ENCODE measurements at places on chromosomes 3 and 15.

- H3K4me1 ChIP-seq, result no peaks in the 10 kb centered on the region
- DNase-seq, result peak; percentile 86
- no peaks in the 10 kb centered on the region for H3K36me3 ChIP-seq
Measured at GRCh38 chr15:48250640-48251076, 44.6 kb downstream of the SLC12A1 start.

DNA sequence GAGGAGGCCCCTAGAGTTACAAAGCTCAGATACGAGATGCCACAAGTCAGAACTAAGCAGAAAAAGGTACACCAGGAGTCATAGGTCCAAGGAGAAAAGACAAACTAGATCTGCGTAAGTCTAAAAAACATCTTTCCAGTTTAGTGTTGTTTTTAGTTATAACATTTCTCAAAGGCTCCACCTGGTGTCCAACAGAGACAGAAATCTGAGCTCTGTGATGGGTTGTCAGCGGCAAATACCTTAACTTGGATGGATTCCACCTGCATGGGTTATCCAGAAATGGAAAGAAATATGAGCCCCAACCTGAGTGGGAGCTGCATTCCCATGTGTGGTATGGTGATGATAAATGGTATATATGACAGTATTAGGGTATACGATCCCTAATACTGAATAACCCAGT lies 238.6 kb upstream of the CHRM5 start:
- peak; percentile 13 for DNase-seq
- H3K27ac ChIP-seq, result no peak overlapping the region
- no peaks in the 10 kb centered on the region for H3K4me1 ChIP-seq
- no peak overlapping the region for H3K4me3 ChIP-seq
- H3K27me3 ChIP-seq, result no peaks in the 10 kb centered on the region
- peaks cover 18% of the 10 kb centered on the region for H3K36me3 ChIP-seq

DNA sequence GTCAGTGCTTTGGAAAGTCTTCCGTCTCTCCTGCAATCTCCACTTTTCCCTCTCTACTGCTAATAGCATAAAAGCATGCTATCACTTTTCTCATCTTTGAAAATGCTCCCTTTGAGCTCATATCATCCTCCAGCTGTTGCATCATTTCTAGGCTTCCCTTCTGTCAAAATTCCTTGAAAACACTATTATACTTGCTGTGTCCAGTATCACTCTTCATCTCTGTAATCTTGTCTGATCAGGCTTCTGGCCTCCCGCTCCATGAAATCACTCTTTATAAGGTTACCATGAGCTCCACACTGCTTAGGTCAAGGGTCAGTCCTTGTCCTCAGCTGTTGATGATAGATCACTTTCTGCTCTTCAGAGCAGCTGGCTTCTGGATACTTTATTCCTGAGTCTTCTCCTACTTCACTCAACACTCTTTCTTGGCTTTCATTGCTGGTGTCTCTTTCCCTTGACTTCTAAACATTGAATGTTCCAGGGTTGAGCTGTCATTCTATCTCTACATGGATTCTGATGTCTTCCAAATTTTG lies 50.9 kb upstream of the SPTSSB start:
- H3K27ac ChIP-seq, result no peak overlapping the region
- H3K4me3 ChIP-seq, result no peak overlapping the region
- no peaks in the 10 kb centered on the region for H3K27me3 ChIP-seq
- H3K36me3 ChIP-seq, result no peaks in the 10 kb centered on the region
- peak; percentile 22 for DNase-seq
- H3K4me1 ChIP-seq, result no peaks in the 10 kb centered on the region

GRCh38 chr3:127215714-127216414 lies 22.9 kb downstream of the PRR23E start:
- no peak for DNase-seq
- no peak overlapping the region for H3K27ac ChIP-seq
- H3K4me3 ChIP-seq, result no peak overlapping the region
- no peaks in the 10 kb centered on the region for H3K36me3 ChIP-seq
- H3K27me3 ChIP-seq, result peaks cover 3% of the 10 kb centered on the region

DNA sequence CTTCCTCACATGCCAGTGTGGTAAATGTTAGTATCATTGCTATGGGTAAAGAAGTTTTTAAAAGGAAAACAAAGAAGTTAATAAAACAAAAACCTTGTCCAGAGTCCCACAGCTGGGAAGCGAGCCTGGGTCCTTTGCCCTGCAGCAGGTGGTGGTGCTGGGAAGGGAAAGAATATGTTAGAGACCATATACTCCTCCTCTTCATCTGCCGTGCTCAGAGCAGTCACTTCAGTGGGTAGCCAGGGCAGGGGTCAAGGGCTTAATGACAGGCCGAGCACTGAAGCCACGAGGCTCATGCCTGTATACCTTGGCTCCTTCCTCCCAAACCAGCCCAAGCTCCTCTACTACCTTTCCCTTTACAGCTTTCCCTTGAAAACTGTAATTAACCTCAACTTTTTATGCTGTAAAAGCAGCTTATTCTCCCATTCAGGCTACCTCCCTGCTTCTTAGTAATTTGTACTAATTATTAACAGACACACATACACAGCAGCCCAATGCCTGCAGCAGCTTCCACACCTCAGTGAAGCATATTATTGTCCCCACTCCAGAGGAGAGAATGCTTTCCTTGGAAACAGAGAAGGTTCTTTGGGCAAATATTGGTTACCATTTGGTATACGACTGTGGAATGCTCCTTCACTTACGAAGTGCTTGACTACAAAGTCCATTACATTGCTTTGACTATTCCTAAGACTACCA lies 362.1 kb downstream of the EPHB1 start:
- H3K4me3 ChIP-seq, result no peak overlapping the region
- no peak for DNase-seq

- no peaks in the 10 kb centered on the region for H3K36me3 ChIP-seq
- peak; percentile 64 for DNase-seq
- peak overlapping the region; percentile 50 for H3K27ac ChIP-seq
- H3K27me3 ChIP-seq, result no peaks in the 10 kb centered on the region
- H3K4me1 ChIP-seq, result peaks cover 7% of the 10 kb centered on the region
Measured at GRCh38 chr15:32790352-32790999, 72.7 kb downstream of the GREM1 start.

- DNase-seq, result no peak
- no peaks in the 10 kb centered on the region for H3K36me3 ChIP-seq
- H3K27ac ChIP-seq, result no peak overlapping the region
- peaks cover 20% of the 10 kb centered on the region for H3K27me3 ChIP-seq
Measured at GRCh38 chr3:39019299-39019698, 32.4 kb downstream of the SCN11A start.

DNA sequence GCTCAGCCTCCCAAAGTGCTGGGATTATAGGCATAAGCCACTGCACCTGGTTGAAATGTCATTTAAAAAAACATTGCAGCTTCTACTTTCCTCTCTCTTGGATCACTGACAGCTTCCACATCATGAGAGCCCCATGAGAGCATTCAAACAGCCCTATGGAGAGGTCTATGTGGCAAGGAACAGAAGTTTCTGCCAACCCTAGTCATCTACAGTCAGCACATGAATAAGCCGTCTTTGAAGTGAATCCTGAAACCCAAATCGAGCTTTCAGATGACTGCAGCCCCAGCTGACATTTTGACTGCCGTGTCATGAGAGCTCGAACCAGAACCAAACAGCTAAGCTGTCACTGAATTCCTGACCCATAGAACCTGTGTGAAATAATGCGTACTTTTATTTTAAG lies 39.8 kb downstream of the CD200R1L start:
- no peak overlapping the region for H3K4me3 ChIP-seq
- no peak overlapping the region for H3K27ac ChIP-seq
- peaks cover 1% of the 10 kb centered on the region for H3K4me1 ChIP-seq
- DNase-seq, result no peak
- no peaks in the 10 kb centered on the region for H3K36me3 ChIP-seq
- H3K27me3 ChIP-seq, result no peaks in the 10 kb centered on the region

- H3K4me1 ChIP-seq, result peaks cover 4% of the 10 kb centered on the region
- H3K36me3 ChIP-seq, result no peaks in the 10 kb centered on the region
Measured at GRCh38 chr3:111080413-111080812, 8.8 kb downstream of the NECTIN3 start.

DNA sequence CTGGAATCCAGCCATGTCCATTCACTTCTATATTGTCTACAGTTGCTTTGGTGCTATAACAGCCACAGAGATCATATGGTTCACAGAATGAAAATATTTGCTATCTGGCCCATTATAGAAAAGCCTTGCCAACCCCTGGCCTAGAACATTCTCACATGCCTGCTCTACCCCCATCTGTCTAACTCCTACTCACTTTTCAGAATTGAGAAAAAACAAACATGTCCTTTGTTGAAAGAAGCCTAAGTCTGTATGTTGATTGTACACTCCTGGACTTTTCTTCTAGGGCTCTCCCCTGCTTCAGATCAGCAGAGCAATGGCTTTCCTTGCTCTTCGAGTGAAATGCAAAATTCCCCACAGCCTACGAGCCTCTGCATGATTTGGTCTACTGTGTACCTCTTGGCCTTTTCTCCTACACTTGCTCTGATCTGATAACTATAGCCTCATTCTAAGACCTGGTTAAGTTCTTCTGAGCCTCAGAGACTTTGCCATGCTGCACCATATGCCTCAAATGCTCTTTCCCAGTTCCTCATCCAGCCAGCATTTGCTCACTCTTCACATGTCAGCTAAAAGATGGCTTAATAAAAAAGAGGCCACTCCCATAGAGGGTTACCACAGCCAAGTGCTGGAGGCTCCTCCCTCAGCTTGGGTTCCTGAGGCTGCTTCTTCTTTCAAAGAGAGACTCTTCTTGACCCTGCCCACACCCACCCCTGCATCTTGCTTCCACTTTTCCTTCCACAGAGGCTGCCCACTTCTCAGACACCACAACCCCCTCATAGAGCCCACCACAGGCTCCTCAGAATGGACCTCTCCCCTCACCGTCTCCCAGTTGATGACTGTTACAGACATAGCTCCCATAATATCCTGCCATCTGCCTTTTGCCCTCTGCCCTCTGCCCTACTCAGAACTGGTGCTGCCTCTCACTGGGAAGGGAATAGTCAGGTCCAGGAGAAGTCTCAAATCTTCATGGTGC lies 22.9 kb upstream of the DCLK3 start:
- H3K27me3 ChIP-seq, result no peaks in the 10 kb centered on the region
- no peak for DNase-seq
- H3K36me3 ChIP-seq, result no peaks in the 10 kb centered on the region
- H3K4me3 ChIP-seq, result no peak overlapping the region
- no peak overlapping the region for H3K27ac ChIP-seq
- no peaks in the 10 kb centered on the region for H3K4me1 ChIP-seq

DNA sequence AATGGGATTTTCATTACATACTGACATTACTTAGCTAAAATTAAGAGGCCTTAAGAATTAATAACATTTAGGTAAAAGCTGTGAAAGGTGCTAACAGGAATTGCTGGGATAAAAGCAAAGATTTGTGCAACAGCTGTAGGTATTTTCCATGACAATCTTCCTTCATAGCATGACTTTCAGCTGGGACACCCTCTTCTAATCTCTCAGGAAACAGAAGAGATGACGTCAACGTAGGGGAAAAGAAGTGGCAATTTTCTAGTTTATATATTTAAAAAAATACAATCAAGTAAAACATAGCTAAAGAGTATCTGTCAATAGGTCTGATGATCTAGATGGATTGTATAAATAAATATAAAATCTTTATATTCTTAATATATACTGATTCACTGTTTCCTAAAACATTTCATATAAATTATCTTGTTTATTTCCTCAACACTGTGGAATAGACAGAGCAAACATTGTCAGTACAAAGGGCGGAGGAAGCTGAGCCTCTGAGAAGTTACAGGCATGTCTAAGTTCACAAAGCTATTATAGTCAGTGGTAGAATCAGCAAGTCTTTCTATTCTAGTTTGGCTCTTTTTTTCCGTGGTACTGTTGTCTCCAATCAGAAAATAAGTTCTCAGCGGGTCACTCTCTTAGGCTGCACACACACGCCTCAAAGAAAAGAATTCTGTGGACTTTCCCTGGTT lies 217.0 kb downstream of the P3H2 start:
- H3K36me3 ChIP-seq, result no peaks in the 10 kb centered on the region
- no peaks in the 10 kb centered on the region for H3K4me1 ChIP-seq
- no peak overlapping the region for H3K27ac ChIP-seq

DNA sequence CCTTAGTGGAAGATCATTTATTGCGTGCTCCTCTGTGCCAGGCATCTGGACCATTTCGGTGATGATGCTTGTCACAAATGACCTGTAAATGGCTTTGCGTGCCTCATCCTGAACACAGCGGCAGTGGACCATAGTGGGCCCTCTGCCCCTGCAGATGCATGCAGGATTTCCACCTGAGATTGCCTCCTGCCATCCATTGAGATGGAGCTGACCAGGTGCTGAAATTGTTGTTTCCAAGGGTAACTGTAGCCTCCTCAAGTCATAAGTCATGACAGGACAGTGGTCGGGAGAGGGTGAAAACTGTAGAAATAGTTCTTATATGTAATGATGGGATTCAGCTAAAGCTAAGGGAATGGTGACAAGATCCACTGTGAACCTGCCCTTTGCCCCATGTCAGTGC lies 35.5 kb downstream of the CLSTN2 start:
- no peak overlapping the region for H3K27ac ChIP-seq
- H3K27me3 ChIP-seq, result peaks cover 8% of the 10 kb centered on the region
- H3K4me1 ChIP-seq, result no peaks in the 10 kb centered on the region
- H3K36me3 ChIP-seq, result no peaks in the 10 kb centered on the region

GRCh38 chr3:25472153-25472552 lies 44.1 kb downstream of the RARB start:
- no peaks in the 10 kb centered on the region for H3K36me3 ChIP-seq
- no peak overlapping the region for H3K4me3 ChIP-seq
- no peaks in the 10 kb centered on the region for H3K4me1 ChIP-seq
- no peaks in the 10 kb centered on the region for H3K27me3 ChIP-seq

DNA sequence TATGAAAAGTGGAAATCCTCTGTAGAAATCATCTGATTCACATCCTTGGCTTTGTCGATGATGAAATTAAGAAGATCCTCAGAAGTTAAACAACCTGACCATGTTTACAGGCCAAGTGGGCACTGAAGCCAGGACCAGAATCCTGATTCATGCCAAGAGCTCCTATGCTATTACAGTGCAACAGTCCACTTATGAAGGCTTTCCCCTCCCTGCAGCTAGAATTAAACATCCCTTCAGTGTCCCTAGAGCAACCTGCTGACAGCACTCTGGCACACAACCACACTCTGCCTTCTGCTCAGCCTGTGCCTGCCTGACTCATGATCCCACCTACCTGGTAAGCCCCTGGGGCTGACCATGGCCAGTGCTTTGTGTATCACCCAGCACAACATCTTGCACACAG lies 33.8 kb downstream of the TXNRD3 start:
- peaks cover 17% of the 10 kb centered on the region for H3K36me3 ChIP-seq
- peaks cover 6% of the 10 kb centered on the region for H3K4me1 ChIP-seq
- no peak overlapping the region for H3K4me3 ChIP-seq
- H3K27me3 ChIP-seq, result no peaks in the 10 kb centered on the region

DNA sequence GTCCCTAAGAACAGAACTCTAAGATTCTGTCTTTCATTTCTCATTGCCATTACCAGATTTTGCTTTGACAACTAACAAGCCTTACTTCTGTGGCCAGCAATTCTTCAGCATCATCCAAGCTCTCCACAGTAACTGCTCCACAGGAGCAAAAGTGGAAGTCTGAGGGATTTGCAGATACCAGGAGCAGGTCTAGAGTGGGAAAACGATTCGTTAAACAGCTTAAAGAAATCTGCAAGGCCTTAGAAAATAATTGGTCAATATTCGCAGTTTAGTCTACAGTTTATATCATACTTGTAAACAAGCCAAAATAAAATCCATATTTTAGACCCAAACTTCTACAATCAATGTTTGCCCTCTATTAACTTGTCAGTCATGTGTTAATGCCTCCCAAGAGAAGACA lies 24.1 kb downstream of the MYH15 start:
- peak; percentile 26 for DNase-seq
- no peak overlapping the region for H3K4me3 ChIP-seq
- no peak overlapping the region for H3K27ac ChIP-seq
- no peaks in the 10 kb centered on the region for H3K27me3 ChIP-seq
- H3K36me3 ChIP-seq, result no peaks in the 10 kb centered on the region
- H3K4me1 ChIP-seq, result peaks cover 5% of the 10 kb centered on the region

All from mesenchymal stem cell (in vitro differentiated cells and primary cell).